ENCODE measurements at places on chromosomes 5 and 9. TPM values are rescaled to one million over a fixed set of nuclear protein-coding genes. Genes with fewer than 3 reads are reported as not detected.
A peak's percentile ranks its signal among the peaks of the same experiment; 100 is the strongest.

DNA sequence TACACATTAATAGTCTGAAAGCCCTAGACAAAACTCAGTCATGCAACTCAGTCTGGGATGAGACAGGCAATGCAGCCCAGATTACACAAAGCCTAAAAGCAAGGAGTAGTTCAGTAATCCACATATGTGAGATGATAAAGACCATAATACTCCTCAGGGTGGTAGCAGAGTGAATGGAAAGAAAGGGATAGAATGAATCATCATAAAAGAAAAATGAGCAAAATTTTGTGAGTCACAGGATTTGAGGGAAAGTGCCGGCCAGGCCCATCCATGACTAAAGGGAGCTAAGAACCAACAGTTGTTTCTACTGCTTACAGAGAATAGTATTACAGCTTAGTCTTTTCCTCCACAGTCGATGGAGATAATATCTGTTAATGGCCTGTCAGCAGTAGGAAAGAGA is 90.0 kb upstream of the POU5F2 start:
- DNase-seq: no peak

EPB41L4B gene
- not detected for total RNA-seq

GRCh38 chr5:139148306-139148705 is 49.9 kb downstream of the SIL1 start:
- DNase-seq: no peak

DNA sequence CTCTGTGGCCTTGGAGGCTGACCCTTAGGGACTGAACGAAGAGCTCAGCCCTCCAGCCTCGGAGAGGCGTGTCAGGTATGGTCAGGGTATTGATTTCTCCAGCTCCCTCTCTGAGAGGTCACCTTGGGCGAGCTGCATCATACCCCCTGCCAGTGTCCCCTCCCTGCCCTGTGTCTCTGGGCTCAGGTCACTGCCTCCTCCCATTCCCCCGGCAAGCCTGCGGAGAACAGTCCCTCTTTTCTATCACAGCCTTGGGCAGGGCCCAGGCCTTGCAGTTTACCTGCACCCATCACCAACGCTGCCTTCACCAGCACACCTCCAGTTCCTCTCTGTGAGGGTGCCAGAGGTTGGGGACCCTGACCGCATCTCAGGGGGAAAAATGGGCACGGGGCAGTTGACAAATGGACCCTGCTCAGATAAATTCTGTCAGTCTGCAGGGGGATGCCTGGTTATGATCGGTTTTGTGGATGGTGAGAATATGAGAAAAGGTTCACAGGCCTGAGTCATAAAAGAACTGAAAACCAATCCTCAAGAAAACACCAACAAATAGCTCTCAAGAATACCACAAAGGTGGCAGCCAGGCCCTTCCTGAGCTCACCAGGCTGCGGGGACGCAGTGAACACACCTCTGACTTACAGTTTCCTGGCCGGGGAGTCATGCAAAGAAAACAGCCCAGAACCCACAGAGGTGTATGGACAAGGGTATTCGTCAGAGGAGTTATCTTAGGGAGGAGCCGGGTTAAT is 24.7 kb upstream of the RXRA start:
- peak; percentile 55 for DNase-seq

All from activated naive CD8-positive, alpha-beta T cell treated with anti-CD3 and anti-CD28 coated beads, Interleukin-2, amount 10 ng/mL, durations not matched to agents 7 days and 5 days (primary cell).